ENCODE measurements at places on chromosomes 1 and 21.

GRCh38 chr1:36091698-36092097, 3.0 kb downstream of the ADPRS start:
- peaks cover 20% of the 10 kb centered on the region for H3K4me1 ChIP-seq
- H3K27me3 ChIP-seq = no peaks in the 10 kb centered on the region
- H3K4me3 ChIP-seq = peak overlapping the region; percentile 68
- DNase-seq = no peak
- H3K36me3 ChIP-seq = peaks cover 26% of the 10 kb centered on the region

- no peaks in the 10 kb centered on the region for H3K36me3 ChIP-seq
- H3K4me1 ChIP-seq = no peaks in the 10 kb centered on the region
- no peak overlapping the region for H3K4me3 ChIP-seq
- H3K27me3 ChIP-seq = peaks cover 18% of the 10 kb centered on the region
- DNase-seq = no peak
- no peak overlapping the region for H3K27ac ChIP-seq
These were observed 73.7 kb downstream of the SLC16A1 start for GRCh38 chr1:112882271-112882744.

DNA sequence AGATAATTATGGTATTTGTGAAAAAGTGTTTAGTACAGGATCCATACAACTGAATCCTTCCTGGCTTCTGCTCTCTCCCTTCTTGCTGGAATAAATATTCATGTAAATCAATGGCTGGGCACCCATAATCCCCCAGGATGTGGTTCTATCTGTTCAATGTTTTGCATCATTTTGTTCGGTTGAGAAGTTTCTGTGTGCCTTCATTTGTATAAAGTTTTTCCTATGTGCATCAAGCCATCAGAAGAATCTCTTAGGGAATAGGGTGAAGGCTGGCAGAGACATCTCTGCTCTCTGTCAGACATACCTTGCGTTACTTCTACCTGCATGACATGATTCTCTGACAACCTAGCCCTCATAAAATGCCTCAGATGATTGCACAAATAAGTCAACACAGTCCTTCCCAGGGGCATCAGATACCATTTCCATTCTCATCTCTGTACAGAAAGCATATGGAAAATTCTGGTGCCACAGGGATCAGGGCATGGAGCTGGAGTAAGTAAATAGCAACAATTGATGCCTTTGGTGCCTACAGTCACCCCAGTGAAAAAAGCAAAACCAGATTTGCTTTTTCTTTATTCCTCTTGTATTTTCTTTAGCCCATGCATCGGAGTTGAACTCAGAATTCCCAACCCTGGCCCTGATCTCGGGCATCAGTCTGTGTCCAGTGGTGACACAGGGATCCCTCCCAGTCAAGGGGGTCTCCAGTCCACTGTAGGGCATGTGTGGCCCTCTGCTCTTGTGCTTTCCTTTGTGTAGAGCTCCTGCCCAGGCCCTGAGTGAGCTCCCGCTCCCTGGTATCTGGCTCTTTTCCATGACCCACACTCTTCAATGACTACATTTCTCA, 39.7 kb upstream of the ATP1A1 start:
- H3K27ac ChIP-seq = no peak overlapping the region
- no peaks in the 10 kb centered on the region for H3K27me3 ChIP-seq
- peaks cover 2% of the 10 kb centered on the region for H3K36me3 ChIP-seq
- no peak overlapping the region for H3K4me3 ChIP-seq
- peaks cover 6% of the 10 kb centered on the region for H3K4me1 ChIP-seq
- no peak for DNase-seq

- DNase-seq = no peak
- H3K27me3 ChIP-seq = no peaks in the 10 kb centered on the region
- H3K4me1 ChIP-seq = no peaks in the 10 kb centered on the region
- no peak overlapping the region for H3K27ac ChIP-seq
- peaks cover 23% of the 10 kb centered on the region for H3K36me3 ChIP-seq
- no peak overlapping the region for H3K4me3 ChIP-seq
These were observed 54.6 kb downstream of the ZBTB40 start for GRCh38 chr1:22506130-22506692.

- H3K27ac ChIP-seq = no peak overlapping the region
- H3K4me3 ChIP-seq = peak overlapping the region; percentile 55
- peaks cover 36% of the 10 kb centered on the region for H3K4me1 ChIP-seq
- H3K36me3 ChIP-seq = no peaks in the 10 kb centered on the region
These were observed 6.0 kb upstream of the NLRP3 start for GRCh38 chr1:247409869-247410544.

DNA sequence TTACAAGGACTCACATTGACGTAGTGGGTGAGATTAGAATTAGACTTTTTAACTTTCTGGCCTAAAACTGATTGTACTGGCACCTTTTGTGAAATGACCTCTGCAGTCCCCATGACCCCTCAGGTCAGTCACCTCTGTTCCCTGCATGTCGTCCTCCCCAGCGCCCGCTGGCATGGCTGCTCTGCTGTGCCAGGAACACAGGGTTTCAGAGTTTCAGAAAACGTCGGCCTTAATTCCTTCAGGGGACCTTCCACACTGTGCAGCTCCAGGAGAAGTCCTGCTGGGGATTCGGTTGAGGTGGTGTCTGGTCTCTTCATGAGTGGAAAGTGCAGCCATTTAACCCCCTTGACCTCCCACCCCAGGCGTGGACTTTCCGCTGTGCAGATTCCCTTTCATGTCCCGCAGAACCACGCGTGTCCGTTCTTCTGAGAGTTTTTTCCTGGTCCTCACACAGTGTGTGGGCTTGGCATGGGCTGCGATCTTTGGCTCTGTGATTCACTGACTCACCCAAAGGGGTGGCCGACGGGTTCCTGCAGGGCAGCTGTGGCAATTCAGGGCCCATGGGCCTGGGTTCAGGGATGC, 158.4 kb upstream of the COL6A1 start:
- H3K27me3 ChIP-seq = peaks cover 2% of the 10 kb centered on the region
- peaks cover 52% of the 10 kb centered on the region for H3K4me1 ChIP-seq
- H3K27ac ChIP-seq = no peak overlapping the region
- DNase-seq = no peak
- H3K4me3 ChIP-seq = no peak overlapping the region

DNA sequence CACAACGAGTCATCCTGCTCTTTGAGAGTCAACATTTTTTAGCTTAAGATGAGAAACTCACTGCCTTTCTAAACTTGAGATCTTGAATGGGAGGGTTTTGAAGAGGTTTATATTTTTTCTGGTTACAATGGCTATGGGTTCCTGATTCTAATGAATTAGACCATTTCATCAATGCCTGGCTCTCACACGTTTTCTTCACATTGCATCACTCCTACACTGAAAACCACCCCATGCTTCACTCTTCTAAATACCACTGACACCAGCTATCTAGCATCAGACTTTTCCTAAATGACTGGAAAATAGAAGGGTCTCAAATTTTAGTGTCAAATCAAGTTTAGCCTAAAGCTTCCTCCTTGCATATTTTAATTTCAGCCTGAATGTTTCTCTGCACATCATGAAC, 606.1 kb upstream of the USP24 start:
- no peak overlapping the region for H3K27ac ChIP-seq
- peaks cover 6% of the 10 kb centered on the region for H3K4me1 ChIP-seq
- H3K4me3 ChIP-seq = no peak overlapping the region
- H3K27me3 ChIP-seq = no peaks in the 10 kb centered on the region

GRCh38 chr1:67097305-67097704, 37.5 kb downstream of the C1orf141 start:
- no peak for DNase-seq
- no peaks in the 10 kb centered on the region for H3K4me1 ChIP-seq
- H3K36me3 ChIP-seq = no peaks in the 10 kb centered on the region
- no peak overlapping the region for H3K27ac ChIP-seq
- no peak overlapping the region for H3K4me3 ChIP-seq
- H3K27me3 ChIP-seq = peaks cover 22% of the 10 kb centered on the region

DNA sequence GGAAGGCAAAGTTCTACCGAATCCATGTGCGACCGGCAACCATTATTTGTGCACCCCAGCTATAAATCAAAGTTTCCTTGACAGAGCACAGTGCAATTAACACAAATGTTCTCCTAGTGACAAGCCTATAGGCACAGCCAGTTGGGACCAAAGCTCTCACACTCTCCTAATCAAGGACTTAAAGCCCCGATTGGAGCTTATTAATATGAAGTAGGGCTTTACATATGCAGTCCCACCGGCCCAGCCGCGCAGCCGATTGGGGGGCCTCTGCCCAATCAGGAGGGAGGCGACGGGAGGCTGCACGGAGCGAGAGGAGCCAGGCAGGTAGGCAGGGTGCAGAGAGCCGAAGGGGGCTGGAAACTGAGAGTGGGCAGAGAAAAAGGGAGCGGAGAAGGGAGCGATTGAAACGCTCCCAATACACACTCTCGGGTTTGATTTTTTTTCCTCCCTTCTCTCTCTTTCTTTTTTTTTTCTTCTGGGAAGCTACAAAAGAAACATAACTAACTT, at the start of gene ESRRG:
TSS of gene ESRRG (minus strand) at position 156 of the 507 bp plus-strand sequence. CDS start at position 26, 130 bp downstream.
- no peaks in the 10 kb centered on the region for H3K36me3 ChIP-seq
- no peak for DNase-seq
- H3K27ac ChIP-seq = no peak within 1 kb of the TSS
- no peaks in the 10 kb centered on the region for H3K4me1 ChIP-seq

DNA sequence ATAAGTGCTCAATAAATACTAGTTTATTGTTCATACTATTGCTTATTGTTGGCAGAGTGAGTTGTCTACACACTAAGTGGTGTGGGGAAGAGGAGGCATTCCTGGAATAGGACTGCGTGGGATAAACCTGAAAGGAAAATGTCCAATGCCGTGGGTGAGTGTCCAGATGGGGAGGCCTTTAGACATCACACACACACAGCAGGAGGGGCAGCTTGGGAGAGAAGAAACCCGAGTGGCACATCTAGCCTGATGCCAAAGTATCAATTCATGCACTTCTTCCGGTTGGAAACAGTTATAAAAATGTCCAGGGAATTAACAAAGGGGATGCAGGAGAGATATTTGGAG, 27.3 kb downstream of the CCN1 start:
- no peaks in the 10 kb centered on the region for H3K4me1 ChIP-seq
- no peaks in the 10 kb centered on the region for H3K36me3 ChIP-seq
- DNase-seq = no peak
- no peaks in the 10 kb centered on the region for H3K27me3 ChIP-seq
- no peak overlapping the region for H3K4me3 ChIP-seq

DNA sequence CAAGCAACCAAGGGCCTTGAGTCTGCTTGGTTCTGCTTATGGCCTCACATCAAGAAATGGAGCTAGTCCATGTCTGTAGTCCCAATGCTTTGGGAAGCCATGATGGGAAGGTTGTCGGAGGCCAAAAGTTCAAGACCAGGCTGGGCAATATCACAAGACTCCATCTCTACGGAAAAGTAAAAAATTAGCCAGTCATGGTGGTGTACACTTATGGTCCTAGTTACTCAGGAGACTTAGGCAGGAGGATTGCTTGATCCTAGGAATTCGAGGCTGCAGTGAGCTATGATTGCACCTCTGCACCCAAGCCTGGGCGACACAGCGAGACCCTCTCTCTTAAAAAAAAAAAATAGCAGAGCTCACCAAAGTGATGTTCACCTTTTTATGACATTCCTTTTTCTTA, 80.1 kb upstream of the DNAJC6 start:
- H3K27ac ChIP-seq = no peak overlapping the region
- peaks cover 32% of the 10 kb centered on the region for H3K36me3 ChIP-seq
- H3K4me1 ChIP-seq = peaks cover 32% of the 10 kb centered on the region
- no peak for DNase-seq

DNA sequence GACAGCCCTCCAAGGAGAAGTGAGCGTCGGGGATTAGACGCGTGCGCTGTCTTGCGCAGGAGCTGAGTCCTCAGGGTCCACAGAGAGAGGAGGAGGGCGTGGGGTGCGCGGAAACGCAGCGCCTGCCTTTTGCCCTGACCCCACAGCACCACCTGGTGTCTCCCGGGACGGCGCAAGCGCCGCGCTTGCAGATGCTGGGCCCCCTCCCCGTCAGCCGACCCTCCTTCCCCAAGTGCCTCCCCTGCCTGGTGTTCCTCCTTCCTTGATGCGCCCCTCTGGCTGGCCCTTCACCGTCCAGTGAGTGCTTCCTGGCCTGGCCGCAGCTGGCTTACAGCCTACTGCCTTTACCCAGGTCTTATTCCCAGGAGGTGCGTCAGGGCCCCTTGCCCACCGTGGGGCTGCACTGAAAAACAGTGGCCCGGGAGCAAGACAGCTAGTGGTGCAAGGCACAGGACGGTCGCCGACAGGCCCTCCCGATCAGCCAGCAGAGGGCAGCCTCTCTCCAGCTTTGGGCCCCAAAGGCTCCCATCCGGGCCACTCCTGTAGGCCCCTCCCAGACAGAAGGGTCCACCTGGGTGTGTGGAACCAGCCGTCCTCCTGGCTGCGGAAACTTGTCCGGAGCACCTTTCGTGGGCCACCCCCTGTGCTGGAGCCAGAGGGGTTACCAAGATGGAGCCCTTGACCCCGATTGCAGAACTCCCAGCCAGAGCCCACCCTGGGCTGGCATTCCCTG, 12.9 kb upstream of the PHLDA3 start:
- no peak overlapping the region for H3K27ac ChIP-seq
- peaks cover 6% of the 10 kb centered on the region for H3K36me3 ChIP-seq
- peak; percentile 71 for DNase-seq
- H3K27me3 ChIP-seq = peaks cover 13% of the 10 kb centered on the region
- peak overlapping the region; percentile 76 for H3K4me3 ChIP-seq

- H3K36me3 ChIP-seq = peaks cover 16% of the 10 kb centered on the region
- no peak for DNase-seq
- H3K27ac ChIP-seq = peak overlapping the region; percentile 67
- no peaks in the 10 kb centered on the region for H3K27me3 ChIP-seq
These were observed 77.5 kb downstream of the SLC45A1 start for GRCh38 chr1:8395433-8395866.

DNA sequence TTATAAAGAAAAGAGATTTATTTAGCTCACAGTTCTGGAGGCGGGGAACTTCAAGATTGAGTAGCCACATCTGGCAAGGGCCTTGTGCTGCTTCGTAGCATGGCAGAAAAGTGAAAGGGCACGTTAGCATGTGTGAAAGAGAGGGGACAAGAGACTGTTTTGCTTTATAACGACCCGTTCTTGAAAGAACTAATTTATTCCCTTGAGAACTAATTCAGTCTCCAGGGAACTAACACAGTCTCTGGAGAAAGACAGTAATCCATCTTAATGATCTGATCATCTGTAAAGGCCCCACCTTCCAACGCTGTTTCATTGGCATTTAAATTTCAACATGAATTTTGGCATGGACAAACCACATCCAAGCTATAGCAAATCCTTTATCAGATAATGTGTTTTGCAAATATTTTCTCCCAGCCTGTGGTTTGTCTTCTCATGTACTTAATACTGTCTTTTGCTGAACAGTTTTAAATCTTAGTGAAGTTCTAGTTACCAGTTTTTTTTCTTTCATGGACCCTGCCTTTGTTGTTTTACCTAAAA, 26.1 kb downstream of the MTR start:
- no peaks in the 10 kb centered on the region for H3K27me3 ChIP-seq
- H3K4me3 ChIP-seq = no peak overlapping the region
- H3K36me3 ChIP-seq = peaks cover 37% of the 10 kb centered on the region
- DNase-seq = no peak
- no peak overlapping the region for H3K27ac ChIP-seq
